ENCODE measurements at places on chromosomes 1 and 21.

GRCh38 chr1:101738475-101738874 is 258.3 kb downstream of the OLFM3 start:
- DNase-seq: no peak

GRCh38 chr1:43839056-43839455 is 94.5 kb upstream of the ARTN start:
- DNase-seq: no peak

DNA sequence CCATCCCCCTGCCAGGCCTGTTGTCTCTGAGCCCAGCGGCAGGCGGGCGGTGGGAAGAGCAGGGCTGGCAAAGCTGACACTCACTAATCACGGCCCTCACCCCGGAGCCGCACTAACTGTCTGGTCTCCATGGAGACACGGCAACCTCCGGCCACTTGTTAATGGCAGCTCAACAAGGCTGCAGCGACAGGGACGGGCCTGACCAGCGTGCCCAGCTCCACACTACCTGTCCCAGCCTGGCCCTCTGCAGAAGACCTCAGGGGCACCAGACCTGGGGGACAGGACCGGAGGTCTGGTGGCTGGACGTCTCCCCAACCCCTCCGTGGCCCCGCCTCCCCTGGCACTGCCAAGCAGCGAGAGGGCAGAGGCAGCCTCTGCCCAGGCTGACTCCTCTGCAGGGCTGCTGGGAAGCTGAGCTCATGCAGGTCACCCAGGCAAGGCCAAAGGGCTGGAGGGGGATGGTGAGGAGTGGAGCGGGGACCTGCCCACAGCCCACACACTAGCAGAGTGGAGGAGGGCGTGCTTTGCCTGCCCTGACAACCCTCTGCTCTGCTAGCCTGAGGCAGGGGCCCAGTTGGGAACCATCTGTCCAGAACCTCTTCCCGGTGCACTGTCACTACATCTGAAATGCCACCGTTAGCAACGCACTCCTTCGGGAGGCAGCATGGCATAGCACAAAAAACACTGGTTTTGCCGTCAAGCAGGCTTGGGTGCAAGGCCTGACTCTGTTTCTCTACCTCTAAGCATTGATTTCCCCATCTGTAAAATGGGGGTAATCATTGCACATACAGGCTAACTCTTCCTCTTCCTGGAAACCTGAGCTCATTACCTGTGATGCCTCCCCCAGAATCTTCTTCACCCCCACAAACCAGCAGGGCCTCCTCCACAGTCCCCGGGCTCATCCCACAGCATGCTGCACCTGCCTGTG is 29.6 kb upstream of the WASF2 start:
- DNase-seq: no peak

- DNase-seq: no peak
These were observed 77.7 kb downstream of the CC2D1B start for GRCh38 chr1:52288286-52288685.

DNA sequence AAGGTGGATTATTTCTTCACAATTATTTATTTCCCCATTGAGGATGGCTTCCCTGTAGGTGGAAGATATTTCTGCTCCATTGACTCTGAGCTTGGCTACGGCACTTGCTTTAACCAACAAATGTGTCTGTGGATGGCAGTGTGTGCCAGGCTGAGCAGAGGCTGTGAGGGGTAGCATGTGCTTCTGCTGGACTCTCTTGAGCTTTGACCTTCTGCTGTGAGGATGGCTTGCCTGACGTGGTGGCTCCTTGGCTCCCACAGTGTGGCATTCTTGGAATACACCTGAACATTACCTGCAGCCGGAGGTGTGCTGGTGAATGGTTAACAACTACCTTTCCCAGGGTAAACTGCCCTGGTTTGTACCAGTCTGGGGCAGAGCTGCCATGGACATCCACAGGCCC is 46.8 kb downstream of the WDR3 start:
- DNase-seq: no peak

- DNase-seq: no peak
These were observed 409.6 kb upstream of the PKN2 start for GRCh38 chr1:88274431-88274830.

DNA sequence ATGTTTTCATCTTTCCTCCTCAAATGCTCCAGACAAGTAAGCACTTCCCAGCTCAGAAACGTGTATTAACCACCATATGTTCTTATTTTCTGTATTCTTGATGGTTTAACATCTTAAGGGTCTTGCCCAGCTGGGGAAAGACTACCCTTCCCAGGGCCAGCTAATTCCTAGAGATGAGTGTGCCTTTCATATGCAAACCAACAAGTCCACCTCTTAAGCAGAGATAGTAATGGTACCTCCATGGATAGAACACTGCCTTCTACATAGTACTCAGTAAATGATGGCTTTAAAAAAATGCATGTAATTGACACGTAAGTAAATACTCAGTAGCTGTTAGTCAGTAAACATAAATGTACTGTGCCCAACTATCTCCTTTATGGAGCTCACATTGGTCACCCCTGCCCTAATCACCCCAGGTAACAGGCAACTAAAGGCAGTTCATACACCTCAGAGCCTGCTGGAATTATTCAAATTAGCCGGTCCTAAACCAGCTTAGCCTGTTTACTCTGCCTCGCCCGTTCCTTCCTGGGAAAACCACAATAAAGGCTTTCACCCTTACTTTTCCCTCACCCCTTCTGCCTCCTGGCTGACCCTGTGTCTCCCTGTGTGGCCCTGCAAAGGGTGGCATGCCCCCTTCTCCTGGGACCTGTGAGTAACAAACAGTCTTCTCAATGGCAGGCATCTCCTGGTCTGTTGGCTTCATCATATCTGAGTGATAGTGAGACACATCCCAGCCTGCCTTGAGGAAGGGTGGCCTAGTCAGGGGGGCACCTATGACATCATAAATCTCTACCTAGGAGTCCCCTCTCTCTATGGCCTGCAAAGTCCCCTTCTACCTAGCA is 40.1 kb upstream of the KLHDC7A start:
- no peak for DNase-seq

- no peak for DNase-seq
These were observed 8.0 kb downstream of the KIAA1614 start for GRCh38 chr1:180920702-180921101.

GRCh38 chr1:178682886-178683285 is 42.2 kb upstream of the RALGPS2 start:
- no peak for DNase-seq

DNA sequence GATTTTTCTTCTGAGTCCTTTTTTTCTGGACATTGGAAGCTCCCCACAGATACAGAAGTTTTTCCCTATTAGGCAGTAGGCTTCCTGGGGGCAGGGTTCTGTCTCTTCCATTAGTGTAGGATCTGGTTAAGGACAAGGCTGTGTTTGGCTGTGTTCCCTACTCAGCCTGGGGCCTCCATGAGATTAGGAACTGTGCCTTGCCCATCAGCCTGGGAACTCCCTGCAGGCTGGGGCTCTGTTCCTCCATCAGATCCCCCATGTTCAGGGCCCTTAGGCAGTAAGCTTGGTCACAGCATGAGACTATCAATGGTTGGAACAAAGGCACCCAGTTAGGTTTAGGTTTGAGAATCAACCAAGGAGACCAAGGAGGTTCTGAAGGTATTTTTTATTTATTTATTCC is 22.7 kb downstream of the NAV1 start:
- no peak for DNase-seq

- DNase-seq: no peak
These were observed 41.9 kb upstream of the CACYBP start for GRCh38 chr1:174957829-174958228.

DNA sequence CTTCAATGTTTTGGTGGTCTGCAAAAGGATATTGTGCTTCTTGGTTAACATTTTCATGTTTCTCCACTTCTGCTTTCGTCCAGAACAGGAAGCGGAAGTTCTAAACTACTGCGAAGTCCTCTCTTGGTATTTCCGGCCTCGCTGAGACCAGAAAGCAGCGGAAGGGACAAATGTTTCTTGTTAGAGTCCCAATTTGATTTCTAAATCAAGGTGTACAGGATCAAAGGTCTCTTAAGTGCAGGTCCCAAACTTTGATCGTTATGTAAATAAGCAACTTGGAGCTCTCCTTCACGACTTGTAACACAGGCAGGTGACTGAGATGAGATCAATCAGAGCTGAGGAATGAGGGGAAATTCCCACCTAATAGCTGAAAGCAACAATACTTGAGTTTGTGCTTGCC is 40.1 kb upstream of the HMCN1 start:
- DNase-seq: peak; percentile 30

GRCh38 chr1:21901473-21901847 is 35.6 kb downstream of the HSPG2 start:
- DNase-seq: no peak

GRCh38 chr1:2984399-2985061 is 36.7 kb upstream of the ACTRT2 start:
- DNase-seq: no peak

DNA sequence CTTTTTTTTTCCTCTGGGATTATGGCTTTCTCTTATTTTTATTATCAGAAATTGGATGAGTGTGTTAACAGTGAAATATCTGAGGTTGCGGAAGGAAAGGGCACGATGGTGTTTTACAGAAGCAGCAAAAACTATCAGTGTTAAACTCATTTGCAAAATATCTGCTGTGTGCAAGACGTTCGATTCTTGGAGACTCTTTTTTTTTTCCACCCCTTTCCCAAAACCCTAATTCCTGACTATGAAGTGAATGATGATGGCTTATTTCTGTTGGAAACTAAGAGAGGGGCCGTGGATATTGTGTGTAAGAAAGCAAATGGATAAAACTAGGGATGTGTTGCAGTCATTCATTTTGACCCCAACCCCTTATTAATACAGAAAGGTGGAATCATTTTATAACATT is 677 bp downstream of the NCAM2 start:
- DNase-seq: no peak

DNA sequence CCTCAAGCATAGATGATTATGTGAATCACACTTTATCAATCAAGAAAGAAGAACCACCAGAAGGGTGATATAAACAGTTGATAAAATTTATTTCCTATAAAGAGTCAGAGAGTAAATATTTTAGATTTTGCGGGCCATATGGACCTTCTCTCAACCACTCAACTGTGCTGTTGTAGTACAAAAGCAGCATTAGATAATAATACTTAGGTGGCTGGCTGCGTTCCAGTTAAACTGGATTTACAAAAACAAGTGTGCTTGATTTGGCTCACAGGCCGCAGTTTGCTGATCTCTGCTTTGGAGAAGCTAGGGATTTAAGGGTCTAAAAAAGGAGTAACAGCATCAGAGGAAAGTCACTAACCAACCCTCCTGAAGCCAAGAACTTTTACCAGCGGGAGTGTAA is 1406.0 kb downstream of the KCNT2 start:
- DNase-seq: no peak

DNA sequence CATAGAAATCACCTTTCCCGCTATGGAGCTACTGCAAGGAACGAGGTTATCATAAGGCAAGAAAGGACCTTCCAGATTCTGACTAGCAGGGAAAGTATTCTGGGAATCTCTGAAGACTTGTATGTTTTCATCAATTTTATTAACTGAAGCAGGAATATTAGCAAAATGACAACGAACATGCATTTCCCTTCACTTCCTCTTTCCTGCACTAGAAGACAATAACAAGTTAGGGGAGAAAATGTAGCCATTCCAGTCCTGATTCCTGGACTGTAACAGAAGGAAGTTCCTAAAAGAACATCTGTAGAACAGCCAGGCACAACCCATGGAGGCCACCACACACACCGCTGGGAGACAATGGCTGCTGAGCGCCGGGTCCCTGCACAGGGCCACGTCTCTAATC is 106.8 kb downstream of the RAVER2 start:
- DNase-seq: no peak

GRCh38 chr21:15437883-15438282 is 291.9 kb upstream of the USP25 start:
- DNase-seq: no peak

DNA sequence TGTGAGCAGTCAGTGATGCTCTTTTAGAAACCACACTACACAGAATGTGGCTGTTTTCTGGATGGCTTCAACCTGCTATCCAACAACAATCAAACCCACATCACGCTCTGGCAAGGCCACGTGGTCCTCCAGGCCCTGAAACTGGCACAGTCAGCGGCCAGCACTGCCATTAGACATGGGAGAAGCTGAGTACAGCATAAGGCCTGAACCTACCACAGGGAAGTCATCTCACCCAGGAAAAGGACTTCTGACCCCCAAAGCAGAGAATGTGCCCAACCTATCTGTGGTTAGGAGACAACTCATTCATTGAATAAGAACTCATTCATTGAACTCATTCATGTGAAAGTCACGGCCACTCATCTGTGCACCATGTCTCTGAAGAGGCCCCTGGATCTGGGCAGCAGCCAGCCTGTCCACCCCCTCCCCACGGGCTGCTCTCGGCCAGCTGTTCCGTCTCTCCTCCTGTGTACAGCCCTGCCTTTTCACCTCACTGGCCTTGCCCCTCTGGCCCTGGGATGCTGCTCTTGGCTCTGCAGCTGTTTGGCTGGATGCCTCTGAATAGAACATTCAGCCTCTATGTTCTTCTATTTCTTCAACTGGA is 41.1 kb downstream of the C1orf198 start:
- DNase-seq: no peak

- no peak for DNase-seq
These were observed 11.3 kb downstream of the CDK18 start for GRCh38 chr1:205515781-205516253.

DNA sequence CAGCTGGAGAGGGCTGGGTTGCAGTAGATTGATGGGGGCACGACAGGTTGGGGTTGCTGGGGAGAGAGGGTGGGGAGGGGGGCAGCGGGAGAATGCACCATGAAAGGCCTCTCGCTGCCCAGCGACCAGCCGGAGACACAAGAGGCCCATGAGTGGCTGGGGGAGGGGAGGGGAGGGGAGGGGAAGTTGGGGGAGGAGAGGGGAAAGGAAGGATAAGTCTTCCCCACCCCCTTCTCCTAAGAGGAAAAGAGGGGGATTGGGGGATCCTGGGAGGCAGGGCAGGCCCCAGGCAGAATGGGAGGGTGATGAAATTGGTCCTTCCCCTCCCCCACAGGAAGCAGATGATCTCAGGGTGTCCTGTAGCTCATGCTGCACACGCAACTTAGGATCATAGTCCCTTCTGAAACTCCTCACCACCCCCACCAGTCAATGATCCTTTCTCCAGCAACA is 45.7 kb downstream of the PAX7 start:
- no peak for DNase-seq

DNA sequence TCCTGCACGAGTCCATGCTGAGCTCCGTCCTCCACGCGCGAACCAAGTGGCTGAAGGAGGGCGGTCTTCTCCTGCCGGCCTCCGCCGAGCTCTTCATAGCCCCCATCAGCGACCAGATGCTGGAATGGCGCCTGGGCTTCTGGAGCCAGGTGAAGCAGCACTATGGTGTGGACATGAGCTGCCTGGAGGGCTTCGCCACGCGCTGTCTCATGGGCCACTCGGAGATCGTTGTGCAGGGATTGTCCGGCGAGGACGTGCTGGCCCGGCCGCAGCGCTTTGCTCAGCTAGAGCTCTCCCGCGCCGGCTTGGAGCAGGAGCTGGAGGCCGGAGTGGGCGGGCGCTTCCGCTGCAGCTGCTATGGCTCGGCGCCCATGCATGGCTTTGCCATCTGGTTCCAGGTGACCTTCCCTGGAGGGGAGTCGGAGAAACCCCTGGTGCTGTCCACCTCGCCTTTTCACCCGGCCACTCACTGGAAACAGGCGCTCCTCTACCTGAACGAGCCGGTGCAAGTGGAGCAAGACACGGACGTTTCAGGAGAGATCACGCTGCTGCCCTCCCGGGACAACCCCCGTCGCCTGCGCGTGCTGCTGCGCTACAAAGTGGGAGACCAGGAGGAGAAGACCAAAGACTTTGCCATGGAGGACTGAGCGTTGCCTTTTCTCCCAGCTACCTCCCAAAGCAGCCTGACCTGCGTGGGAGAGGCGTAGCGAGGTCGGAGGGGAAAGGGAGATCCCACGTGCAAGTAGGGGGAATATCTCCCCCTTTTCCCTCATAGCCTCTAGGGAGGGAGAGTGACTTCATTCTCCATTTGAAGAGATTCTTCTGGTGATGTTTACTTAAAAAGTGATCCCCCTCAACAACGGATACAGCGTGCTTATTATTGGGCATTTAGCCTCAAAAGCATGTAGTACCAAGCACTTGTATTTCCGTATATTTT is 991 bp downstream of the PRMT6 start:
- peak; percentile 58 for DNase-seq

All from CD8-positive, alpha-beta memory T cell (primary cell).